PC-9 (cell line): ENCODE measurements at places on chromosomes 6 and 20. TPM values are rescaled to one million over a fixed set of nuclear protein-coding genes. Genes with fewer than 3 reads are reported as not detected.

The TFAP2B gene
- total RNA-seq = not detected in 2 replicates

- H3K36me3 ChIP-seq = no peaks in the 10 kb centered on the region
- no peak for DNase-seq
- no peaks in the 10 kb centered on the region for H3K27me3 ChIP-seq
- no peak overlapping the region for H3K4me3 ChIP-seq
These were observed 55.4 kb downstream of the VEGFA start for GRCh38 chr6:43825187-43826115.

GRCh38 chr6:47663462-47664216 lies 34.7 kb upstream of the ADGRF4 start:
- DNase-seq = no peak
- peaks cover 15% of the 10 kb centered on the region for H3K4me1 ChIP-seq
- no peak overlapping the region for H3K27ac ChIP-seq
- H3K27me3 ChIP-seq = no peaks in the 10 kb centered on the region
- H3K36me3 ChIP-seq = no peaks in the 10 kb centered on the region

DNA sequence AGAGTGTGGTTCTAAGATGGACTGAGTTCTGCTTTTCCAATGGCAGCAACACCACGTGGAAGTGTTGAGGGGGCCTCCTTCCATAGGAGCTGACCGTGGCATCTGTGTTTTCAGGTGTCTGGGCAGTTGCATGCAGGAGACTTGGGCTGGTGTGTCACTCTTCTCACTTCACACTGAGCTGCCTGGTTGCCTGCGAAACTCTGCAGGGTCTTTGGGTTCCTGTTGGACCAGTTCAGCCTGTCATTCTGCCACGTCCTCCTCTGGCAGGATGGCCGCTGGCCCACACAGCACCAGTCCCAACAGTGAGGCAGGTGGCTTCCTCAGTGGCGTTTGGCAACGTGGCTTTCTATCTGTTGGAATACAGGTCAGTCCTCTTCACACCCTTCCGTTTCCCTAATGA lies 16.1 kb upstream of the UNC93A start:
- no peak overlapping the region for H3K27ac ChIP-seq
- peaks cover 91% of the 10 kb centered on the region for H3K27me3 ChIP-seq
- H3K4me3 ChIP-seq = no peak overlapping the region
- DNase-seq = no peak
